Activated T-cell treated with anti-CD3 and anti-CD28 coated beads for 24 hours (primary cell): ENCODE measurements at places on chromosomes 3 and 15.

DNA sequence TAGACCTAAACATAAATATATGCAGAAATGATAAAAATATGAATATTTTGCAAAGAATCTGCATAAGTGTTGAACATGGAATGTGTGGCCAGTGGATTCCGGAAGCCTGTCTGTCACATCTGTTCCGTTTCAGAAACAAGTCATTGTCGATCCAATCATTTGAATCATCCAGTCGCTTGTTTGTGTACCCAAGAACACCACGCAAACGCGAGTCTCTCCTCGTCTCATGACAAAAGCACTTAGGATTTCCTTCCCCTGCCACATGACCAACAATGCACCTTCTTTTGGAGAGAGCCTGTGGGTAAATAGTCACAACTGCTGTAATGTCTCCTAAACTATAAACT, 80.2 kb downstream of the FMN1 start:
- DNase-seq, result no peak

GRCh38 chr3:80688814-80689213, 921.0 kb upstream of the ROBO1 start:
- no peak for DNase-seq

DNA sequence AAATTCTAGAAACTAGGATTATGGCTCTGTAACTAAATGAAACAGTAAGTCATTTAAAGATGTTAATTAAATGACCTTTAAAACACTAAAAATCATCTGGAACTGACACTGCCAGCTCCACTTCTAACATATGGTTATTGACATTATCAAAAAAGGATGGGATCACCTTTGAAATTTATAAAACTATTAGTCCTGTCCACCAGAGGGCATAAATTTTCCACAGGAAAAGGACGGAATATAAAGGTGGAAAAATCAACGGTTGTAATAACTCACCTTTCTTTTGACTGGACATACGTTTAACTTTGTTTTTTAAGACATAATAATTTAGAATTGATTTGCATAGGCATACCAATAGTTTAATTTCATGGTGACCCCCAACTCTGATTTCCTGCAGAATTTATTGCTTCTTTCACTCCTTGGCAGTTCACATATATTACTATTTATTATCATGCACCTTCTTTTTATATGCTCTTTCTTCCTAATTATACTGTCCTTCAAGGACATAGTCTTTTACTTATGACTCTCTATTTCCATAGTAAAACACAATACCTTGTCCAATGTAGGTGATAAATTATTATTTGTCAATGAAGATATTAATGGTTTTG, 345.7 kb downstream of the CADM2 start:
- DNase-seq, result no peak

- DNase-seq, result no peak
Measured at GRCh38 chr15:73357999-73358665, 10.6 kb downstream of the HCN4 start.

DNA sequence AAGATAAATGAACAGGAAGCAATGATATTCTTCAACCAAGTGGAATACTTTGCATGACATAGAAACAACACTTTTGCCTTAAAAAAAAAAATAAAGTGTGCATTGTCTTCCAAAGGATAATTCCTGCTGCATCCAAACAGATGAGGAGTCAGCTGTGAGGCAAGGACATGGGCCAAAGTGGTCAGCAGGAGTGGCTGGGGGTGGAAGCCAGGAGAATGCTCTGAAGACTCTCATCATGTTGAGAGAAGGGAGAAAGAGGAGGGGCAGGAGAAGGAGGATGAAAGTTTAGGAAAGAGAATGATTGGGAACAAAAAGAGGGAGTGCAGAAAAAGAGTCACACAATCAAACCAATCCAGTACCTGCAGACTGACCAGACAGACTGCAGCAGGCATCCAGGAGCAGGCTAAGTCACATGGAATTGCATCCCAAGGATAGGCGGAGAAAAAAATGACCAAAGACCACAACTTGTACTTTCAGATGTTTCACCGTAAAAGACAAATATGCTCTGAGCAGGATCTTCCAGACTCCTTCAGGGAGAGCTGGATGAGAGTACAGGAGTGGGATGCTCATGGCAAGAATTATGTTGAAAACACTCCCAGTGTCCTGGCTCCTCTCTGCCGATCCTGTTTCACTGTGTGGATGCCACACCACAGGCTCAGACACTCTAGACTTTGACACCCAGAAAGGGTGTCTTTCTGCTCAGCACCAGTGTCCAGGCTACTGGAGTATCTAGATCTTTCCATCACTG, 11.9 kb downstream of the ABI3BP start:
- DNase-seq, result no peak

GRCh38 chr15:62173215-62173614, 8.1 kb upstream of the C2CD4B start:
- no peak for DNase-seq
